G401 (cell line): ENCODE measurements at places on chromosomes 2 and 18.

- no peak for DNase-seq
Measured at GRCh38 chr2:53040536-53041229, 726.9 kb upstream of the CHAC2 start.

DNA sequence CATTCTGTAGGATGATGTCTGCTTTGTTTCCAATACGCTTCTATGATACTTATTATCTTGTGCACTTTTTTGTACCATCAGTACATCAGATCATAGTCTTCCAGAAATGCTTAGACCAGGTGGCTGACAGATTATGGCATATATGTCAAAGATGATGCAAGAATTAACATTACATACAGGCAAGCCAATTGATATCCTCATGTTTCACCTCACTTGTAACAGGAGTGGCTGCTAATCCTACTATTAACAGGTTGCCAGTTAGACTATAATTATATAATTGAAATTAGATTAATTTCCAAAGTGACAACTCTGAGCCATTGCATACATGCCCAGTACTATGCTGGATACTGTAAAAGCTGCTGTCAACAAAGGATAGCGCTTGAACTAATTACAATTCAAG, 77.2 kb downstream of the TLK1 start:
- DNase-seq, result no peak

- peak; percentile 80 for DNase-seq
Measured at GRCh38 chr2:7037340-7038333, 120.4 kb downstream of the RNF144A start.

GRCh38 chr2:241378816-241379215, 22.7 kb downstream of the FARP2 start:
- DNase-seq, result no peak

DNA sequence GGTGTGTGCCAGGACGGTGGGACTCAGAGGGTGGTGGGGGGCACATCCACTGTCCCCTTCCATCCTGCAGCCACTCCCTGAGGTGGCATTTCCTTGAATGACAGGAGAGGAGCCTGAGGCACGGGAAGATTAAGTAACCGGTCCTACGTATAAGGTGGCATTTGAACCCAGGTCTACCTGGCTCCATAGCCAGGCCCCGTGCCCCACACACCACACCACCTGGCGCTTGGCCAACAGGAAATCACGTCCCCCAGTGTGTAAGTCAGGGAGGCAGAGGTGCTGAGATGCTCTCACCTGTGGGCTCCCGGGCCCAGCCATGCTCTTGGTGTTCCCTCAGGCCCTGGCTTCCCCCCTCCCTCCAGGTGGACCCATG, 53.7 kb downstream of the HPCAL1 start:
- no peak for DNase-seq

DNA sequence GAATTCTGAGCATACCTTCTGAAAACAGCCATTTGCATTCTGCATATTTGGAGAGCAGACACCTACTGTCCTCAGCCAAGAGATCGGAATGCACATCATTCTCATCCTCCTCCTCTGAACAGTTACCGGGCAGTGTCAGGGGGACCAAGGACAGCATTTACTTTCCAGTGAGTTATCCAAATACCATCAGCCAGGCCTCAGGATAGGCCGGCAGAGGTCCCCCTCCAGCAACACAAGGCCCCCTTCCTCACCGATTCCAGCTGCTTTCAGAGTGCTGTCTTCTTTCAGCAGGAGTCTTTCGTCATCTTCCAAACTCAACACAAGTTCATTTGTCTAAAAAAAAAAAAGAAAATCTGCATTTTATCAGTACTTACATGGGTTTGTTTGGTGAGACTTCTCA, 55.3 kb downstream of the C2orf76 start:
- no peak for DNase-seq
